ENCODE measurements at places on chromosomes 7 and 10.

GRCh38 chr10:108691126-108691525 lies 1232.2 kb downstream of the XPNPEP1 start:
- DNase-seq = no peak

- peak; percentile 35 for DNase-seq
Measured at GRCh38 chr7:105439174-105439893, 50.6 kb upstream of the SRPK2 start.

DNA sequence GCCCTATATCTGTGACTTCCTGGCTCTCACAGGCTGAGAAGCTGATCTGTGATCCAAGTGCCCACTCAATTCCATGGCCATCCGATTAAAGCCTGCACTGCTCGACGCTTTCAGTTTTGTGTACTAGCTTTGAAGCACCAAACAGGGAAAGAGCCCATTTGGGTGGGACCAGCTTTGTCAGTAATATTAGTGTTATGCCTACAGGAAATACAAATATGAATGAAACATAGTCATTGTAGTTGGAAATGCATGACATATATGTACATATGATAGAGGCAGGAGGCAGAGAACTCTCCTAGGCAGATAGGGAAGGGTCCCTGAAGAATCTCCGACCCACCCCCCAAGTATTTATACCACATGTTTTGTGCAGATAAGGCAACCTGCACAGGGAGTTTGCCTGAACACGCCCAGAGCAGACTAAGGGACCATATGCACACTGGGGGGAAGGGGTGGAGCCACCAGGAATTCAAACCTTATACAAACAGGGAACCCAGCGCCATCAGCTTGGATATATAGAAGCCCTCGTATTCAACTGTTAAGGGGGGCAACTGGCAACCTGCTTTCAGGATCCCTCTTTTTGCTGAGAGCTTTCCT lies 653.2 kb downstream of the PARD3 start:
- DNase-seq = no peak

- no peak for DNase-seq
Measured at GRCh38 chr10:29685506-29685905, 50.7 kb upstream of the SVIL start.

DNA sequence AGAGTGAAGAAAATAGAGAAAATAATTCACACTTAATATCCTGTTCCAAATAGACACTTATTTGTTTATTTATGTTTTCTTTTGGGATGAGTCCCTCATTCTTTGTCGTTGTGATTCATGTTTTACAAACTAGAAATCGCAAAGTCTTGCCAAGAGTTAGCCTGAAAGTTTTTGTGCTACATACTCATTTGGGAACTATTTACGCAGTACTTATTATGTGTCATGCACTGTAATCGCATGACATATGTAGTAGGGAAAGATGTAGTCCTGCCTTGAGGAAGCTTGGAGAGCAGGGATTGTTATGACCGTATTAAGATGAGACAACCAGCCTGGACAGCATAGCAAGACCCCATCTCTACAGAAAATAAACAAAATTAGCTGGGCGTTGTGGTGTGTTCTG lies 189.3 kb downstream of the ABCA13 start:
- DNase-seq = no peak

GRCh38 chr7:98230746-98231471 lies 19.7 kb downstream of the BHLHA15 start:
- no peak for DNase-seq

DNA sequence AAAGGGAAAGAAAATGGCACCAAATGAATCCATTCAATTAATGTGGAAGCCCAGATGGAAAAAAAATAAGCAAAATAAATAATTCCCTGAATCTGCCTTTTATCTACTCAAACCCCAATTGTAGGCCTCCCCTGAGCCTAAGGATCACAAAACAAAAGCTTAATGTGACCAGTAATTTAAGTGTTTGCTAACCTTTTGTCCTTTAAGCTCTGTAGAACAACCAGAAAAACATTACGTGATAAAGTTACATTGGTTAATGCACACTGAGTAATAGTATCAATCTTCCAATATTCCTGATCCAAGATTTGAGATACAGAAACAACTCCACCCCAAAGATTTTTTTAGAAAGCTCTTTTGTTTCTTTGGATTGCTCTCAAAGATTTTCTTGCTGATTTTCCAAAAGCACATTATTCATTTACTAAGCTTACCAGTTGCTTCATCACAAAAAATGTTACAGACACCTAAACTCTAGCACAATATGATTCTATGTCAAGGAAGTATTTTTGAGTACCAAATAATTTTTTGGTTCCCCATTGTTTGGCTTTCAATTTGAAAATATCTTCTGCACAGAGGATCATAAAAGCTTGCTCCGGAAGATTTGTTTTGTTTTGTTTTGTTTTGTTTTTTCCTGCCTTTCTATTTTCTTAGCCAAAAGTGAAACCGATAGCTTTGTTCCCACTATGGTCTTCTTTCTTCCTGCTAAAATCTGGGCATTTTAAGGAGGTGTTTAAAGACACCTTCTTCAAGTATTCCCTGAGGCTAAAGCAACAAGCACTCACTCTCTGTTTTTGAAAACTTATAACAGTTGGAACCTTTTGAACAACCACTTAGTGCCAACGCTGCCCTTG lies 54.2 kb downstream of the TRIL start:
- DNase-seq = peak; percentile 82

DNA sequence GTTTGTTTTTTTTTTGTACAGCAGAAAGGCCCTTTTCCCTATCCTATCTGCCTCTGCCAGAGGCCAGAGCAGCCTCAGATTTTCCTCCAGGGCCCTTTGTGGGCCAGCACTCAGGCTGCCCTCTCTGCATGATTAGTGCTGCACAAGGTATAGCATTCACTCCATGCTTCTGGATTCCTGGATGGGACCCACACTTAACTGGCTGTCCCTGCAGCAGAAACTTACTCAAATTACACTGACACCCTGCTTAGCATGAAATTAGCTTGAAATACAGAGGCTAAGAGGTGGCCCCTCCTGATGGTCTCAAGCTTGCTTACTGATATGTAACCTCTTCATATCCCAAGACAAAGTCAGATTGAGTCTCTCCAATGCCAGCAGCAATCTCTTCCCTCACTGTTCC lies 239.3 kb downstream of the SORCS1 start:
- DNase-seq = no peak

- no peak for DNase-seq
Measured at GRCh38 chr10:9781666-9782065, 1236.0 kb upstream of the CELF2 start.

- DNase-seq = no peak
Measured at GRCh38 chr10:68221196-68221595, 10.7 kb downstream of the ATOH7 start.

GRCh38 chr7:78450706-78451105 lies 652.1 kb downstream of the PHTF2 start:
- DNase-seq = peak; percentile 22

GRCh38 chr7:157407512-157408257 lies 70.9 kb downstream of the DNAJB6 start:
- no peak for DNase-seq

DNA sequence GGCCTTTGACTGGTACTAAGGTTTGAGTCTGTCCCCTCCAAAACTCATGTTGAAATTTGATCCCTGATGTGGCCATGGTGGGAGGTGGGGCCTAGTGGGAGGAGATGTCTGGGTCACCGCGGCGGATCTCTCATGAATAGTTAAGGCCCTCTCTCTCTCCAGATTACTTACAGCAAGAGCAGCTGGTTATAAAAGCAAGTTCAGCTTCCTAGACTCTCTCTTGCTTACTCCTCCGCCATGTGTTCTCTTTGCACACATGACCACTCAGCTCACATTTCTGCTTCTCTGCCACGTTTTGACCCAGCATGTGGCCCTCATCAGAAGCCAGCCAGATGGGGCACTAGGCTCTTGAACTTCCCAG lies 29.9 kb upstream of the ZMIZ1 start:
- no peak for DNase-seq

GRCh38 chr7:55130395-55131141 lies 111.8 kb downstream of the EGFR start:
- no peak for DNase-seq

DNA sequence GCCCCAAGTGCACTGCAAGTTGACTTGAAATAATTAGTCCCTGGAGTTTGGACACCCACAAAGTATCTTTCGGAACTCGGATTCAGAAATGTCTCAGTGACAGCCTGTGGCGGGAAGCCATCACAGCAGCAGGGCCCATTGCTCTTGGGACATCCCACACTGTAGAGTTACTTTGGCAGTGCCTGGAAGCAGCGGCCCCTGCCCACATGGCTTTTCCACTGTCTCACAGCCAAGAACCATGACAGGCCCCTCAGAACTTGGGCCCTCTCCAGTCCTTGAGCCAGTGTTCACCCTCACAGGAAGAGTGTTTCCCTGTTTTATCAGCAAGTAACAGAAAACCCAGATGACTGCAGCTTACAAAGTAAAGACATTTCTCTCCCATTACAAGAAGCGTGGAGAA lies 477.0 kb upstream of the GALNT17 start:
- no peak for DNase-seq

Data from NCI-H1417 (cell line).